ENCODE measurements at places on chromosomes 4 and X. TPM values are rescaled to one million over a fixed set of nuclear protein-coding genes. Genes with fewer than 3 reads are reported as not detected.

Gene RAB39B
- total RNA-seq = 0.85 TPM

Gene UGT2B10
- not detected for total RNA-seq

Gene AFM
- not detected for total RNA-seq

Gene ADGRL3
- 0.03 TPM for total RNA-seq

Gene SATL1
- total RNA-seq = not detected

Gene SULT1E1
- not detected for total RNA-seq

Gene GATB
- total RNA-seq = 12.7 TPM

Gene CSAG1
- 0.38 TPM for total RNA-seq

Gene MSX1
- 10.9 TPM for total RNA-seq

Gene CFAP99
- 0.12 TPM for total RNA-seq

Gene MAGEA1
- not detected for total RNA-seq

Gene ARMCX2
- not detected for total RNA-seq

Gene KCNE5
- 0.13 TPM for total RNA-seq

Gene CMC4
- total RNA-seq = 14.3 TPM

Gene DKK2
- not detected for total RNA-seq

Gene ETDA
- total RNA-seq = not detected

Gene GAGE2A
- total RNA-seq = not detected

Gene MAGEC2
- not detected for total RNA-seq

Gene RTL3
- not detected for total RNA-seq
